ENCODE measurements at places on chromosomes 16 and 17.

GRCh38 chr16:69338557-69339288, 641 bp downstream of the COG8 start:
- DNase-seq, result no peak

- DNase-seq, result no peak
Measured at GRCh38 chr17:75566834-75567233, 20.8 kb upstream of the MYO15B start.

DNA sequence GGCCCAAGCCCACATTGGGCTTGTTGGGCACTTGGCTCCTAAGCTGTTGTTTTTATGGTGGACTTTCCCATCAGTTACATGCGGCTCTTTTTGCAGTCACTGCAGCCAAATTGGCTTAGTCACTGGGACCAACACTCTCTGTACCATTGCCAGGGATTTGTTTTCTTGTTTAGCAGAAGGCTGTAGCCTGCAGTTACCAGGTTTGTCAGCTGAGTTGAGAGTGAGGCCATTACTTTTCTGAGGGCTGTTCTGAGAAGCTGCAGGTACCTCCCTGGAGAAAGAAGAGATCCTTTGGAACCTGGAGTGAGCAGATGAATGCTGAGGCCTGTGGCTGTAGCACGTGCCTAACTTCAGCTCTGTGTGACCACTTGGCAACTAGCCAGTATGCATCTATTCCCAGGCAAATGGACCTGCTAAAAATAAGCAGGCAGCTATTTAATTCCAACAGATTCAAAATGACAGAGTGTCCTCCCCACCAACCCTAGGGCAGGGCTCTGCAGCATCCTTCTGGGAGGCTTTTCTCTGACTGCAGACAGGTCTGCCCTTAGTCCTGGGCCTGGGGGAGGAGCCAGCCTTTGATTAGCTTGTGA, 12.9 kb downstream of the AKAP1 start:
- DNase-seq, result no peak

- no peak for DNase-seq
Measured at GRCh38 chr17:50440172-50440837, 14.3 kb downstream of the ACSF2 start.

DNA sequence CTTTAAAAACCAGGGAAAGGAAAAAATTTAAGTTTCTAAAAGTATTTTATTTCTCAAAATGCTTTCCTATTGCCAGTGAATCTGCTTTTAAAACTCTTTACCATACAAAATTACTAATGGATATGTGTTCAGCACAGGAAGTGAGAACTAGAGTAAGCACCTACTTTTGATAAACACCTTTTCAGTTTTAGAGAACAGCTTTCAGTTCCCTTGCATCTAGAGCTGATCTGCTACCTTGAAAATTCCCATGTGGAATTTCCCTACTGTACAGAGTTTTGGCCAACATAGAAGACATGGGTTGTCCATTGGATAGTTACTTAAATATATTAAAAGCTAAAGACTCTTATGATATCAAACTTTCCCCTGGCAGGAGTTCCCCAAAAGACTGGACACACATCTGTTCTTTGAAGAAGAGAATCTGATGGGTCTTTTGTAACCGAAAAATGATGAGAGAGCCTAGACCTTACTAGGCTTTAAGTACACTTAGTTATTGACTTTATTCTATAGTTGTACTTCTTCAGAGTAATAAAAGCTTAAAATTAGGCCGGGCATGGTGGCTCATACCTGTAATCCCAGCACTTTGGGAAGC, 112.1 kb upstream of the CNTNAP4 start:
- DNase-seq, result no peak

GRCh38 chr16:55906123-55906522, 30.9 kb upstream of the CES5A start:
- DNase-seq, result no peak

DNA sequence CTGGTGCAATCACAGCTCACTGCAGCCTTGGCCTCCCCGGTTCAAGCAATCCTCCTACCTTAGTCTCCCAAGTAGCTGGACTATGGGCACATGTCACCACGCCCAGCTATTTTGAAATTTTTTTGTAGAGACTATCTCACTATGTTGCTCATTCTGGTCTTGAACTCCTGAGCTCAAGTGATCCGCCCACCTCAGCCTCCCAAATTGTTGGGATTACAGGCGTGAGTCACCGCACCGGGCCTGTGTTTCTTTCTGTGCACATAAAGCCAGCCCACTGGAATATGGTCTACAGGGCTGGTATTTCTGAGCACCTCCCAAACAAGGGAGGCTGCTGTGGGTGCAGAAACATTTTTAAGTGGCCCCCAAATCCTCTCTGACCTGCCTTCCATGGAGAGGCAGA, 8.4 kb downstream of the TMEM95 start:
- DNase-seq, result no peak

DNA sequence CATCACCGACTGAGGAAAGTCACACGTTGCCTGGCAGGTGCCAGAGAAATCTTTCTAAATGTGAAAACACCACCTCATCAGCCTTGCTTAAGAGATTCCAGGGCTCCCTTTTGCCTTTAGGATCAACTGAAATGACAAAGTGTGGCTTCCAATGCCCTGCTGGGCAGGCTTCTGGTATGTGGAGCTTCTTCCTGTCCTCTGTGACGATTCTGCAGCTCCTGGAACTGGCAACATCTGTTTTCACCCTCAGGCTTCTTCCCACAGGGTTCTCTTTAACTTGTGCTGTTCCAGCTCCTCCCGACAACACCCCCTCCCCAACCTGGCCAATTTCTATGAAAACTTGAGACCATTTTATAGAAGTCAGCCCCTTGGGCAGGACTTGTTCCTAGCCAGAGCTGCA, 4.8 kb upstream of the ZDHHC1 start:
- no peak for DNase-seq

- DNase-seq, result no peak
Measured at GRCh38 chr17:46739982-46740381, 78.5 kb downstream of the WNT3 start.

GRCh38 chr17:4908301-4908700, 5.4 kb upstream of the CHRNE start:
- DNase-seq, result no peak

- no peak for DNase-seq
Measured at GRCh38 chr16:22358000-22358399, 16.4 kb downstream of the CDR2 start.

DNA sequence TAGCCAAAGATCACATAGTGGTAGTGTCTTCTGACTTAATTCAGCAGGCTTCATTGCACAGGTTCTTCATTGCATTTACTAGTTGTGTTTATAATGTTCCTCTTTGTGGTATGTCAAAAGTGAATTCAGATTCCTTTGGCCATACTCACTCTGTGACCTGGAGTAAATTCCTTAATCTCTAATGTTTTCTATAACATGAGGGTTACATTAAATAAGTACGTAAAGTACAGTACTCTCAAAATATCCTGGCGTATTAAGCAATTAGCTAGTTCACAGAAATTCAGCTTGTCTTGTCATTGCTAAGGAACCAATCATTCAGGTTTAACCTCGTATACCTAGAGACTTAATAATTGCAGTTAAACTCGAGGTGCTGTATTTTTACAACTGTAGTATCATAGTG, 4.2 kb downstream of the RPS6KB1 start:
- DNase-seq, result no peak

- no peak for DNase-seq
Measured at GRCh38 chr17:50491505-50491904, 12.8 kb downstream of the RSAD1 start.

DNA sequence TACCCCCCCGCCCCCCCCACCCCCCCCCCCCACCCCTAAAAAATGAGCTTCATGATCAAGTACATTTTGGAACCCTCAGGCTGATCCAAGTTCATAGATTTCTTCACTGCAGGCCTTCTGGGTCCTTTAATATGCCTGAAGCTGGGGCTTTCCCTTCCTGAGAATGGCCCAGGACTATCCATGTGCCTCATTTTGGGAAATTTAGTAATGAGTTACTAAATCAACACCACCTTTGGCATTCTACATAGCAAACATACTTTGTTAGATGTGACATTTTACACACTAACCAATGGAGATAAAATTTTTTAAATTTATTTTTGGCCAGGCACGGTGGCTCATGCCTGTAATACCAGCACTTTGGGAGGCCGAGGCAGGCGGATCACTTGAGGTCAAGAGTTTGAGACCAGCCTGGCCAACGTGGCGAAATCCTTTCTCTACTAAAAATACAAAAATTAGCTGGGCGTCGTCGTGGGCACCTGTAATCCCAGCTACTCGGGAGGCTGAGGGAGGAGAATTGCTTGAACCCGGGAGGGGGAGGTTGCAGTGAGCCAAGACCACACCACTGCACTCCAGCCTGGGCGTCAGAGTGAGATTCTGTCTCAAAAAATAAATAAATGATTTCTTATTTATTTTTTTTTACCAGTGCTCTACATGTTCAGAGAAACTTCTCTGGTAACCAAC, 14.0 kb downstream of the HERPUD1 start:
- DNase-seq, result no peak

- DNase-seq, result no peak
Measured at GRCh38 chr16:29714396-29714795, 31.4 kb downstream of the C16orf54 start.

GRCh38 chr17:54899201-54899600, 1.5 kb upstream of the TOM1L1 start:
- no peak for DNase-seq

GRCh38 chr16:75315539-75316306, 64.3 kb upstream of the BCAR1 start:
- no peak for DNase-seq

DNA sequence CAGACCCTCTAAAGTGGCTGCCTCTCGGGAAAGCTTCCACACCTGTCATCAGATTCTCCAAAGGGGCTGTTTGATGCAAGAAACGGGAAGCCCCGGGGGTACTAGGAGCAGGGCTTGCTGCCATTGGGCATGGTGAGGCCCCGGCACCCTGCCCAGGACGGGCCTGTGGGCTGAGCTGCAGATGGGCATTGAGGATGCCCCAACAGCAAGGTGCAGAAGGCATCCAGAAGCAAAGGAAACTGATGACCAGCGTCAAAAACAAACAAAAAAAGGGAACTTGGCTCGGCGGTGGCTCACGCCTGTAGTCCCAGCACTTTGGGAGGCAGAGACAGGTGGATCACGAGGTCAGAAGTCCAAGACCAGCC, 1.5 kb upstream of the LIMD2 start:
- DNase-seq, result no peak

- no peak for DNase-seq
Measured at GRCh38 chr16:48087639-48088038, 68.2 kb downstream of the ABCC12 start.

DNA sequence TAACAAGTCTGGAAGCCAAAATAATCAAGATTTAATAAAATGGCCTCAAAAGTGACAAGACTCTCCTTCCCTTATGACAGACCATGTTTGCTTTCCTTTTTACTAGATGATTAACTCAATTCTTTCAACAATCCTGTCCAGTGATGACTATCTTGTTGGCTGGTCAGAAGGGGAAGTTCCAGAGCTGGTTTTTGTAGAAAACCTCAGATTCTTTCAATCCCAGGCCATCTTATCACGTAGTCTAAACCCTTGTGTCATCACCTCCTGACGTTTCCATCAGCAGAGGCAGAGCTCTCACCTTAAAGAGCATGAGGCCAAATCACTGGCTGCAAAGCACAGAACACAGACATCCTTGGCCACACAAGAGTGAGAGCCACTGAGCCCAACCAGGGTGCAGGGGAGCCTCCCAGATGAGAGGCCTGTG, 125.3 kb downstream of the ANKRD11 start:
- no peak for DNase-seq

All from GDM1 (cell line).